ENCODE measurements at places on chromosomes 6 and 20. TPM values are rescaled to one million over a fixed set of nuclear protein-coding genes. Genes with fewer than 3 reads are reported as not detected.

DNA sequence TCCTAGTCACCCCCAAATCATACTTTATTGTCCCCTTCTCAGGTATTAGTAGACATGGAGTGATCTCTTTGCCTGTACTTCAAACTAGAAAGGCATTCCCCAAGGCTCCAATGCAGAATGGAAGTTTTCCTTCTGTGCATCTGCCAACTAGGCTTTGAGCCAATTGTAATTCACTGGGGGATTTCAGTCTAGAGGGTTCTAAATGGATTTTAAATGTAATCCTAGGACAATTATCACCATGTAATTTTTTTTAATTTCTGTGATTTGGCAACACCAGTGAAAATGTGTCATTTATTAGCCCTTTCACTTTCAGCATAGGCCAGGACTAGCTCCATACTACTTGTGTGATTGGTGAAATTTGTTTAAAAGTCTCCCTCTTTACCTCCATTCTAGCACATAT lies 557.6 kb upstream of the MARCKS start:
- no peak for DNase-seq

DNA sequence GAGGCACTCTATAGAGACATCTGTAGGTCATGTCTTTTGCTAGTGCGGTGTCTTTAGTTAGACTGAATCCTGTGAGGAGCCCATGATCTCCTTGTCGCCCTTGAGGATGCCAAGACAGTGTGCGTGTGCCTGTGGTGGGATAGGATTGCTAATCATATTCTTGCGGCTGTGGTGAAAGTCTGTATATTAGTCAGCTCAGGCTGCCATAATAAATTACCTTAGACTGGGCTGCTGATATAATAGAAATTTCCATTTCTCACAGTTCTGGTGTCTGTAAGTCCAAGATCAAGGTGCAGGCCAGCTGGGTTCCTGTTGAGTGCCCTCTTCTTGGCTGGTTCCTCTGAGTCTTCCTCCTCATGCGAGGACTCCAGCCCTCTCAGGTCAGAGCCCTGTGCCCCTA lies 141.2 kb downstream of the JARID2 start:
- no peak for DNase-seq

DNA sequence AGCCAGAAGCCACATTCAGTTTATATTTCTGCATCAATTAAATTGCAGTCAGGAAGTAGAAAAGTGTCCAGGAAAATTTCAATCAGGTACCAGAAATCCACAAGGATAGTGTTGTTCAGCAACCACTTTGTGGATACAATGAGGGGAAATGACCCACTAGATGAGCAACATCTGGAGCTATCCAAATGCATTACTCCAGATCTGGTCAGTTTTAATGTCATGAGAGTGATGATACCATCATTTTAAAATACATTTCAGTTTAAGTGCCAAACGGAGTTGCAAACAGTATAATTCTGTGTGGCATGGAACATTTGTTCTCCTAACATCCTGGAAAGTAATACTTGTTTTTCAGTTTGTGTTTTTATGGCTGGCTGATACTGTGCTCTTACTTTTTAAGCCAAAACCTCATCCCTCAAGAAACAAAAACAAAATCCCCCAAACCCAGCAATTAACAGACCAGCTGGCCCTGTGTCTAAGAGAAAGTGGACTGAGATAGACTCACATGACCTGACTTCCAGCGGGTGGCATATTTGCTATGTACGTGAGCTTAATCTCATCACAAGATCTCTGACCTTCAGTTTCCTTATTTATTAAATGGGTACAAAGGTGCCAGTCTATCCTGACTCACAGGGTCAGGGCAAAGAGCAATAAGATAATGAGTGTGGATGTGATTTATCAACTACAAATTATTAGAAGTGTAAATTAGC lies 58.8 kb upstream of the CNKSR3 start:
- no peak for DNase-seq

DNA sequence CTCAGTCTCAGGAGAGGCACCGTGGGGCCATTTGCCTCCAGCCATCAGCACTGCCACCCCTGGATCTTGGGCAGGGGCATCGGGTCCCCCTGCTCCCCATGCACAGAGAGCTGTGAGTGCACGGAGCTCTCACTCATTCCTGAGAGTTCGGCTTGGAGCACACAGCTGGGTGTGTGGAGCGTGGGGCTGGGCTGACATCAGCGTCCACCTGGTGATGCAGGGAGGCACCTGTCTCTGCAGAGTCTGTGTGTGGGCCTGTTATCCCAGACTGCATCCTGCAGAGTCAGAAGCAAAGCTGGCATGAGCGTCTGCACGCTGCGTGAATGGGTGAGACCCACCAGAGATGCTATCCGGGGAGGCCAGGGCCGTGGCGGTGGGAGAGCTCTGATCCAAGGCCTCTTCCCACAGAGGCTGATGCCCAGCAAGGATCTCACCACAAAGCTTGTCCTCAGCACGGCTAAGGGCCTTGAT lies 248.8 kb upstream of the AFDN start:
- no peak for DNase-seq

- DNase-seq: no peak
Measured at GRCh38 chr20:9078826-9079731, 10.2 kb downstream of the PLCB4 start.

- no peak for DNase-seq
Measured at GRCh38 chr6:168541307-168541706, 100.3 kb downstream of the SMOC2 start.

DNA sequence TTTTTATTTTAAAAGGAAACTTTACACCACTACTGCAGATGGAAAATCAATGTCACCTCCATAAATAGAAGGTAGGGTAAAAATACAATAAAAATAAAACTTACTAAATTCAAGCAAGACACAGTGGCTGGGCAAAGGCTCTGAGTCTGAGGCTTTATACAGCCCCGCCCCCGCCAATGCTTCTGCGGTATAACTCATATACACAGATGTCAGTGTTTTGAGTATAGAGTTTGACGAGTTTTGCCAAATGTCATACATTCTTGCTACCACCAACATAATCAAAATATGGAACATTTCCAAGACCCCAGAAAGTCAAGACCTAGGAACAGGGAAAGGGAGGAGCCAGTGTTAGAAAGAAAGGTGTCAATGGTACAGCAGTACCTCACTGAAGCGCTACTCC lies 12.8 kb downstream of the NFATC2 start:
- DNase-seq: no peak

GRCh38 chr6:122388945-122389344 lies 10.5 kb upstream of the HSF2 start:
- no peak for DNase-seq

DNA sequence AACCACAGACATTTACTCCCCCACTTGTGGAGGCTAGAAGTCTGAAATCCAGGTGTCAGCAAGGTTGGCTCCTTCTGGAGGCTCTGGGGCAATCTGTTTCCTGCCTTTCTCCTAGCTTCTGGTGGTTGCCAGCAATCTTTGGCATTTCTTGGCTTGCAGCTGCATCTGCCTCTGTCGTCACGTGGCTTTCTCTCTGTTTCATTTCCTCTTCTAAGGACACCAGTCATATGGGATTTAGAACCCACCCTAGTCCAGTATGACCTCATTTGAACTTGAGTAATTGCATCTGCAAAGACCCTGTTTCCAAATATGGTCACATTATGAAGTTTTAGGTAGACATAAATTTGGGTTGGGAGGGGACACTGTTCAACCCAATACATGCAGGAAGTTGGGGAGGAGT lies 56.2 kb upstream of the EPB41L1 start:
- DNase-seq: no peak

DNA sequence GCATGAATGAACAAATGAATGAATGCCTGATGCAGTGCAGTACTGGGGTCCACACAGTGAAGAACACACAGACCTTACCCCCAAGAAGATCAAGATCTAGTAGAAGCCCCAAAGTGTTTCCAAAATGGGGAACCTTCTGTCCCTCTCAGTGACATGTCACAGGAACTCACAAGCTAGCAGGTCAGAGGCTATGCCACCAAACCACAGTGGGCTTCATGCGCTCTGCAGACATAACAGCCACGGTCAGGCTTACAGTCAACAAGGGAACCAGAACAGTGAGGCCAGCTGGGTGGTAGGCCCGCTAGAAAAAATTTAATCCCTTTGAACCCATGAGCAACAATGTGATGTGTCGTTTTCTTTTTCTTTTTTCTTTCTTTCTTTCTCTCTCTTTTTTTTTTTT lies 20.2 kb upstream of the ARFGEF2 start:
- DNase-seq: no peak

DNA sequence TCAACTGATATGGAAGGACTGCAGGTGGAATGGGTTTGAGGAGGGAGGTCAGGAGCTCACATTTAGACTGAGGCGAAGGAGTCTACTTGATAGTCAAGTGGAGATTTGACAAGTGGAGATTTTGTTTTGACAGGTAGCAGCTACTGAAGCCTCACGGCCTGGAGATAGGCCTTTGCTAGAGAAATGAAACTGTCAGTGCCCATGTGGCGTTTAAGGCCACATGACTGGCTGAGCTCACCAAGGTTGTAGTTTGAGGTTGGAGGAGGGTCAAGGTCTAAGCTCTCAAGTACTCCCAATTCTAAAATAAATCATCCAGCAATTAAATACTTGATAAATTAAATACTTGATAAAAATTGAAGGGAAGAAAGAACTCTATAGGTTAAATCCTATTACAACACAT lies 80.1 kb upstream of the C6orf118 start:
- DNase-seq: no peak

DNA sequence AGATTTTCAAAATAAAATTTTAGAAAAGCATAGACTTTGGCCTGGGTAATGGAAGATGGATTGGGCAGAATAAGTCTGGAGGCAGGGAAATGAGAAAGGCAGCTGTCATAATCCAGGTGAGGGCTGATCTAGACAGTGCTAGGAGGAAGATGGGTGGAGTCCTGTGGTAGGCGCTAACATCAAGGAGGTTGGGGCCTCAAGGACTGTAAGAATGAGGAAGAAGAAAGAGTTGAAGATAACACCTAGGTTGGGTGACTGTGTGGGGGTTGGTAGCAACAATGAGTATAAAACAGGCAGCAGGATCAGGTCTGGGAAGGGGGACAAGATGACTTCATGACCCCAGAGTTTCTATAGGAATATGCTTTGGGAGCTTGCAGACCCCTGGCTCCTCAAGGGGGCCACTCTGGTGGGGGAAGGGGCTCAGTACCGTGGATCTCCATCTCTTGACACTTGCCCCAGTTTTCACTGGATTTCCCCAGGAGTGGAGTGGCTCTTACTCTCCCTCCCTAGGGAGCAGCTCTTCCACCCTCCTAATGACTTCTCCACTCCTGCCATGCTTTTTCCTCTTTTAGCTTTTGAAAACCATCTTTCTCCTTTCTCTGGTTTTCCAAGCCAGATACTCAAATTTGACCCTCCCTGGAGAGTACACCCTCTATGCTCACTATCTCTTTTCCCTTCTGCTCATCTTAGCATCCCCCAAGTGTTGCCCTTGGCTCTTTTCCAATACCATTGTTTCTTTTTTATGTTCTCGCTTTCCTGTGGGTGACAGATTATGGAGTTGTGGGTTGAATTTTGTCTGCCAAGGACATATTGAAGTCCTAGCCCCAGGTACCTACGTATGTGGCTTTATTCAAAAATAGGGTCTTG lies 14.8 kb downstream of the TRIM31 start:
- no peak for DNase-seq

DNA sequence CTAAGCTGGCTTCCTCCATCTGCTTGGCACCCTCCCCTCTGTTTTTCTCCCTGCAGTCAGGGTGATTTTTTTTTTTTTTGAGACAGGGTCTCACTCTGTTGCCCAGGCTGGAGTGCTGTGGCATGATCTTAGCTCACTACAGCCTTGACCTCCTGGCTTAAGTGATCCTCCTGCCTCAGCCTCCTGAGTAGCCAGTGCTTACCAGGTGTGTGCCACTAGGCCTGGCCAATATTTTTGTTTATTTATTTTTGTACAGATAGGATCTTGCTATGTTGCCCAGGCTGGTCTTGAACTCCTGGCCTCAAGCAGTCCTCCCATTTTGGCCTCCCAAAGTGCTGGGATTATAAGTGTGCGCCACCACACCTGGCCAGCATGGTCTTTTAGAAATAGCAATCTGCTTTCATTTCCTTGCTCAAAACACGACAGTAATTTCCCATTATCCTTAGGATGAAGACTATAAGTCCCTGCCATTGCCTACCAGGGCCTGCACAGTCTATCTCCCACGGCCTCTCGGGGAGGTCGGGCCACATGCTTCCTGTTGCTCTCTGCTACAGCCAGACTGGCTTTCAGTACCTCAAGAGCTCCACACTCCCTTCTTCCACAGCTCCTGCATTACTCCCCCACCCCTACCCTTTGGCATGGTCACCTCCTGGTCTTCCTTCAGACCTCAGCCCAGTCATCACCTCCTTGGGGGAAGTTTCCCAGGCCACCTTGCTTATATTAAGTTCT lies 11.1 kb upstream of the CD164 start:
- DNase-seq: no peak

DNA sequence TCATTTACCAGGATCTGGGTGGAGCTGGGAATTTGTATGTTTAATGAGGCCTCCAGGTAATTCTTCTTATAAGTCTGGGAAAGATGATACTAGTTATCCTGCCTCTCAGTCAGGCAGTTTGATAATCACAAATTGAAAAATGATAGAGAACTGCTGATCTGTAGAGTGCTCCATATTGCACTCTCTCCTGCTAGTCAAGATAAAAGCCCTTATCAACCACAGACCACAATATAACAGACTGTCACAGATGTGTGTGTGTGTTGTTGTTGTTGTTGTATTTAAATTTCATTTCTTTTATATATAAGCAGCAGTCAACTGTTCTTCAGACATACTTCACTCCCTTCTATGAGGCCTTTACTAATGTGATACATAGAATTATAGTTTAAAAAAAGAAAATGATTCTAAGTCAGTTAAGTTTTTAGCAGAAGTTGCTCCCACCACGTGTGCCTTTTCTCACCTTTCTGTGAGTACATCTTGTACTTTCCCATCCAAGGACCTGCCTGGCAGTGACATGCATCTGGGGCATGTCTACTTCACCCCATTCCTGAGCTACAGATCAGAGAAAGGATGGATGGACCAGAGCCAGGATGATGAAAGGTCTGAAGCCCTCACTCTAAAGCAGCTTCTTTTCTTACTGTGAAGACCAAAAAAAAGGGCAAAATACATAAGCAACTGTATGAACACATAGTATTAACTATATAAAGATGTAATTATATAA lies 29.8 kb downstream of the TENT5A start:
- DNase-seq: no peak

DNA sequence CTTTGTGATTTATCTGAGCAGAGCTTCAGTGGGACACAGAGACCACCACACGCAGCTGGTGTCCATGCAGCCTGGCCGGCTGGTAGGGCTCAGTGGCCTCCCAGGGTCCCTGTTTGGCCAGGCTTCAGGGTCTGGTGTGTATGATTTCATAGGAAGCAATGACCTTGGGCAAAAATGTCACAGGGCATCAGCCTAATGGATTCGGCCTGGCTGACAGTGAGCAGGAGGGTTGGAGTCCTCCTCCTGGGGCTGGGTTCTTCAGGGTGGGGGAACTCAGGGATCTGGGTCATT lies 47.7 kb downstream of the UBE2V1 start:
- no peak for DNase-seq

GRCh38 chr6:108559884-108560462 lies 744 bp upstream of the FOXO3 start:
- peak; percentile 51 for DNase-seq

- no peak for DNase-seq
Measured at GRCh38 chr6:321158-321438, 28.8 kb downstream of the DUSP22 start.

The HLA-DOB gene
- not detected for total RNA-seq

The TP53TG5 gene
- total RNA-seq: not detected

The GTF2H4 gene
- total RNA-seq: 15.5 TPM

The BMP5 gene
- 3.3 TPM for total RNA-seq

The COL10A1 gene
- total RNA-seq: not detected
